Kidney tubule cell (primary cell): ENCODE measurements at places on chromosomes 5 and 9.
A peak's percentile ranks its signal among the peaks of the same experiment; 100 is the strongest.

- DNase-seq, result no peak
Measured at GRCh38 chr5:135447298-135447929, at the start of gene DCANP1. Gene DCANP1, minus strand, starts transcription at chr5:135447348. Its CDS starts 240 bp downstream, at chr5:135447108.

GRCh38 chr5:133652951-133653759 is 40.8 kb upstream of the FSTL4 start:
- no peak for DNase-seq

DNA sequence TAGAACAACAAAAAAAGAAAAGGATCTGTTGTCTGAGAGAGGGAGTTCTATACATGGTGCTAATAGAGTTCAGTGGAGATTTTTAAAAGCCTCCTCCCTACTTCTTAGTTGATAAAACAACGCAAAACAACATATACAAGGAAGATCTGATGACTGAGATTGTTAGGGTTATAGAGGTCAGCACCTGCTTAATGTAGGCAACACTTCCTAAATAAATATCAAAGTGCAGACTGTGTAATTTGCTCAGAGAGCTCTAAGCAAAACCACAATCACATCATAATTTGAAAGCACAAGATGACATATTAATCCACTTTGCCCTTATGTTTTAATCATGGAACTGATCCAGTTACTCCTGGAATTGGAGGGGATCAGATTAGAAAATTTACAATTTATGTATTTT is 474.5 kb downstream of the PRR16 start:
- no peak for DNase-seq

- DNase-seq, result no peak
Measured at GRCh38 chr5:172556971-172557461, 84.0 kb upstream of the NEURL1B start.

- no peak for DNase-seq
Measured at GRCh38 chr9:109193974-109194556, 27.0 kb upstream of the FRRS1L start.

GRCh38 chr5:135993335-135993879 is 35.4 kb upstream of the TGFBI start:
- DNase-seq, result peak; percentile 15

- DNase-seq, result peak; percentile 90
Measured at GRCh38 chr9:92100237-92100911, 14.8 kb downstream of the SPTLC1 start.

DNA sequence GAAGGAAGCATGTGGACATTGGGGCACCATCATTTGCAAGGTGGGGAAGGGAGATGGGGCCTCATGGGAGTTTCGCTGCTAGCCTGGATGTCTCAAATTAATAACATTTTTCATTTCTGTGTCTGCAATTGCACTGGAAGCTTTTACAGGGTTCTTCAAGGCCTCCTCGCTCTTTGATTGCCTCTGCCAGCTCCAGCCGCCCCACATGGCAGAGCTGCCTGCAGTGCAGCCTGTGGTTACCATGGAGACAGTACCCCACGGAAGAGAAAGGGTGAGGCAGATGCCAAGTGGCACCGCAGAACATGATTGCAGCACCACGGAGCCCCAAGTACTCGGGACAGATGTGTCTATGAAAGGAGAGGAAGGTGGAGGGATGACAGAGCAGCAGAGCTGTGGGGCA is 25.4 kb downstream of the CTNND2 start:
- DNase-seq, result no peak

GRCh38 chr9:21555911-21556310 is 73.8 kb upstream of the IFNE start:
- peak; percentile 22 for DNase-seq

- DNase-seq, result no peak
Measured at GRCh38 chr9:6915635-6916034, 157.9 kb downstream of the KDM4C start.

DNA sequence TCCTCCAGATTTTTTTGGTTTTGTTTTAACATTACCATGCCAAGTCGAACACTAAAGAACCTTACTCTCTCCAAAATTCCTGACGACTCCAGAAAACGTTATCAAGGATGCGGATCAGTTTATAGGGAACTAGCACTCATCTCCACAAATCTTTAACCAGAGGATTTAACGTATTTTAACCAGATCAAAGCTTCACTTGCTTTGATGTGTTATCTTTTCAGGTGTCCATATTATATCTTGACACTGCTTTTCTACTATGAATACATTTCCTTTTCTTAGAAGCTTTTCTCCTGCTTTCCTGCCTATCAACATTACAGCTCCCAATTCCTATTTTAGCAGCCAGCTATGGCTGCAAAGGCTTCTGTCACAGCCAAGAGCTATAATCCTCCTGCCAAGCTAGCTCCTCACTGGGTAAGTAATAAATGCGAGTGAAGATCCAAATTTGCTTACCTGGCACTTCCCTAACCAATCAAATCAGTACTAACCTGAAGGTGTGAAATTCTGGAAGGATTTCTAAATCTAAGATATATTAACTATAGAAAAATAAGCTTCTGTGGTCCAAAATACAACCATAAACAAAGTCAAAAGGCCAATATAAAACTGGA is 60.2 kb downstream of the CDC14B start:
- DNase-seq, result no peak

DNA sequence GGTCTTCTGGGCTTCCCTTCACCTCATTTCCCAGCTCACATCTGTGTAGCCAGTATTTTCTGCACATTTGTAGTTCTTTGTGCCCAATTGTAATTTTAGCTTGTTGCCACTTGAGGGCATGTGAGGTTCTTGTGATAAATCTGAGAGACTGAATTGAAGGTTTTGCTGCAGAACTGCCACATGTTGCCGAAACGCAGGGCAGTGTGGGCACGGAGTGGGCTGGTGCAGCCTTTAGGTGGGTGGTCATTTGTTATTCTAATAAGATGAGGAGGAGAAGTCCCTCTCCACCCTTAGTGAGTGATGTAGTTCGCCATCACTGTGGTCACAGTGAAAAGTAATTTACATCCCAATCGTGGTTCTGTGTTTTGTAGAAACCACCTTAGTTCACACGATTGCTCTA is 21.2 kb downstream of the OTULIN start:
- DNase-seq, result peak; percentile 57

DNA sequence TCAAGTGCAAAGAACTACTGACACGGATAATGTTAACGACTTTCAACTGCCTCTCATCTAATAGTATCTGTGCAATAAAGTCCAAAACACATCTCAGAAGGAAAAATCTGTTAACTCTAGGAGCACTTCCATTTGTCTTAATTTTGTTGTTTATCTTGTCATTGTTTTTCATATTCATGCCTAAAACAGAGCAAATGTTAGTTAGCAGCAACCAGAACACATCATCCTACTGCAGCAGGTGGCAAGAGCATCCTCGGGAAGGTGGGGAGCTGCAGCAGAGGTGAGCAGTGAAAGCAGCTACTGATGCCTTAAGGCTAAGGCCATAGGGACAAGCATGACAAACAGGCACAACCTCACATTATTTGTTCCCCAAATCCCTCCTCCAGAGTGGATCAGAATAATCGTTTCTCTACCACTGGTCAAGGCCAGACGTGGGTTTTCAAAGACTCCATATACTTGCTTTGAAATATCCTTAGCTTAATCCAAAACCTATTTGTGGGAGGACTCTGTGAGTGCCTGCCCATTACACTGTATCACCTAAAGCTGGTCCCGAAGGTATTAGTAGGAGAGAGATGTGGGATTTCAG is 1.0 kb downstream of the HMGCS1 start:
- no peak for DNase-seq

GRCh38 chr9:131960851-131961495 is 118.7 kb downstream of the MED27 start:
- peak; percentile 62 for DNase-seq

- DNase-seq, result no peak
Measured at GRCh38 chr5:90185897-90186468, 223.6 kb downstream of the CETN3 start.

GRCh38 chr9:134566196-134566847 is 75.3 kb upstream of the COL5A1 start:
- no peak for DNase-seq

- DNase-seq, result no peak
Measured at GRCh38 chr9:18010492-18010891, 431.6 kb downstream of the SH3GL2 start.

DNA sequence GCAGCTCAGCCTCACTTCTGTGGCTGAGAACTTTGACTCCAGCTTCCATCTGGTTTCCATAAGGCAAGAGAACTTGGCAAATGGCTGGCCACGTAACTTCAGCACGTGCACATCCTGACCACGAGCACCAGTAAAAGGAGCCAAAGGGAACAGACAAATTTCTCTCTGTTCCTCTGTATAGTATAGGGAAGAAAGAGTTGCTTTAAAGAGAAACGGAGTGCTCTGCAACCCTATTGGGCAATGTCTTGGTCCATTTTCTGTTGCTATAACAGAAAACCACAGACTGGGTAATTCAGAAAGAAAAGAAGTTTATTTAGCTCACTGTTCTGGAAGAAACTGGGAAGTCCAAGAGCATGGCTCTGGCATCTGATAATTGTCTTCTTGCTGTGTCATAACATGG is 558.7 kb downstream of the ACTL7B start:
- no peak for DNase-seq
